T-helper 17 cell (primary cell): ENCODE measurements at places on chromosomes 3 and 15. TPM values are rescaled to one million over a fixed set of nuclear protein-coding genes. Genes with fewer than 3 reads are reported as not detected.

- no peak for DNase-seq
Observed at GRCh38 chr3:126039870-126040269, 44.1 kb downstream of the SLC41A3 start.

- no peak for DNase-seq
Observed at GRCh38 chr3:194163697-194164096, 27.7 kb downstream of the HES1 start.

- DNase-seq: no peak
Observed at GRCh38 chr3:126556637-126557414, 1.9 kb downstream of the C3orf22 start.

The TFDP2 gene
- 31.9 TPM for total RNA-seq
